Occipital lobe (tissue), 3 donors: ENCODE measurements at places on chromosomes 1 and 21.

DNA sequence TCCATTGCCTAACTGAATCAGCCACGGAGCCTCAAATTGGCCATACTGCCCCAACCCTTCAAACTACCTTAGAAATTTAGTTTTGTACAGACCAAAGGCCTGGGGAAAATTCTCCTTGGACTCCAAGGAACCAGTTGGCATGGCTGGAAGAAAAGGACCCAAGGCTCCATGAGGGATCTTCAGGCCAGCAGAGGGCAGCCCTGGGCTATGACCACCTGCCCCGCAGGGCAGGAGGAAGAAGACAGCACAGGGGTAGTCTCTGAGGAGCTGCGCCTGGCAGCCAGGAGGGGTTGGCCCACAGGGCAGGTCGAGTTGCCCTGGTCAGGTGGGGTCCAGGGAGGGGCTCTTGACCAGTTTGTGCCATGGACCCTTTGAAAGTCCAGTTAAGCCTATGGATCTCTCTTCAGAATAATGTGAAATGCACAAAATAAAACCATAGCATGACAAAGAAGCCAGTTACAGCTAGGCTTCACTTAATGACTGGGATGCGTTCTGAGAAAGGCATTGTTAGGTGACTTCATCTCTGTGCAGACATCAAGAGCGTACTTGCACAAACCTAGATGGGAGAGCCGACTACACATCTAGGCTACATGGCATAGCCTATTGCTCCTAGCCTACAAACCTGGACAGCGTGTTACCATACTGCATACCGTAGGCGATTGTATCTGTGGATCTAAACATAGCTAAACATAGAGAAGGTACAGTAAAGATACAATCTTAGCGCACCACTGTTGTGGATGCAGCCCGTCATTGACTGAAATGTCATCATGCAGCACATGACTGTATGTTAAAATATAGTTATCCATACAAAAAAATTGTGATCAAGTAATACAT is 26.1 kb downstream of the CACNA1S start:
- no peak for DNase-seq

DNA sequence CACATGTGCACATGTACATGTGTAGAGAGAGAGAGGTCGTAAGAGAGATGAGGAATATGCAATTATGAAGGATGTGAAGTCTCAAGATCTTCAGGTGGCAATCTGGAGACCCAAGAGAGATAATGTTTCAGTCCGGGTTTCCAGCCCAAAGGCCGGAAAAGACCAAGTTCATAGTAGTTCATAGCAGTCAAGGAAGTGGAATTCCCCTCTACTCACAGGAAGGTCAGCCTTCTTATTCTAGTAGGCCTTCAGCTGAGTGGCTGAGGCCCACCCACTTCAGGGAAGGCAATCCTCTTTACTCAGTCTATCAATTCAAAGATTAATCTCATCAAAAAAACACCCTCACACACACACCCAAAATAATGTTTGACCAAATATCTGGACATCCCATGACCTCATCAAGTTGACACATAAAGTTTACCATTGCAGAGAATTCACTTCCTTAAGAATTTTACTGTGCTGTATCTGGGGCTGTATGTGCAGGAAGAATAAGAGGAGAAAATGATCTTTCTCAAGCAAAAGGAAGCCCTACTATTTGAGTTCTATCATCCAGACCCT is 114.6 kb downstream of the TNFSF18 start:
- DNase-seq = no peak

DNA sequence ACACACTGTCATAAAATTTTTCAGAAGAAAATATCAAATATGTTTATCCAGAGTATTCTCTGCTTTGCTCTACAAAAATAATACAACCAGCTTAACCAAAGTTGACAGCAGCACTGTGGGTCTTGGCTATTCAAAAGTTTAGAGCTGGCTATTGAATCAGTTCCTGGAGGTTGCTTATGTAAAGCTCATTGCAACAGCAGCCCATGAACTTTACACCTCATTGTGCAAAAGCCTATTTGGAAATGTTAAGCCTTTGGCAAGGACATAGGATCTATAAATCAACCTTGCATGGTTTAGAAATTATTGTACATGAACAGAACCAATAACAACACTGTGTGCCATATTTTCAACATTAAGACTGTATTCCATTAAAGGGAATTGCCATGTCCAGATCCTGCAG is 714.9 kb downstream of the ADGRL2 start:
- no peak for DNase-seq

GRCh38 chr1:244209955-244210354 is 158.9 kb downstream of the ZBTB18 start:
- DNase-seq = no peak
